Activated CD4-positive, alpha-beta memory T cell treated with anti-CD3 and anti-CD28 coated beads for 36 hours (primary cell): ENCODE measurements at places on chromosomes 7 and 10.

DNA sequence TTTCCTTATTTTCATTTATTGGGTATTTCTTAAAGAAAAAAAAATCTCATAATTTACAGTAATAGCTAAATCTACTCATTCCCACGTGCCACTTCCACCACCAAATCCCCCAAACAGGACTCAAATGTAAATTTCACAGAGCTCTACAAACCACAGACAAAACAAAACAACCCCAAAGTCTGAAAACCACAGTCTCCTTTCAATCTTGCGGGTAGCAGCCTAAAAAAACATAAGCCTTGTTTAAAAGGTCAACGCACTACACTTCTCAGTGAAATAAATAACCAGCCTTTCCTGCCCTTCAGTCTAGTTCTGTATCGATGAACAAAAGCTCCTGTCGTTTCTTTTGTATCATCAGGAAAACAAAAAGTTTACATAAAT is 121.8 kb upstream of the AFAP1L2 start:
- peak; percentile 54 for DNase-seq

- DNase-seq: no peak
Measured at GRCh38 chr10:119640875-119641526, 10.2 kb upstream of the BAG3 start.

DNA sequence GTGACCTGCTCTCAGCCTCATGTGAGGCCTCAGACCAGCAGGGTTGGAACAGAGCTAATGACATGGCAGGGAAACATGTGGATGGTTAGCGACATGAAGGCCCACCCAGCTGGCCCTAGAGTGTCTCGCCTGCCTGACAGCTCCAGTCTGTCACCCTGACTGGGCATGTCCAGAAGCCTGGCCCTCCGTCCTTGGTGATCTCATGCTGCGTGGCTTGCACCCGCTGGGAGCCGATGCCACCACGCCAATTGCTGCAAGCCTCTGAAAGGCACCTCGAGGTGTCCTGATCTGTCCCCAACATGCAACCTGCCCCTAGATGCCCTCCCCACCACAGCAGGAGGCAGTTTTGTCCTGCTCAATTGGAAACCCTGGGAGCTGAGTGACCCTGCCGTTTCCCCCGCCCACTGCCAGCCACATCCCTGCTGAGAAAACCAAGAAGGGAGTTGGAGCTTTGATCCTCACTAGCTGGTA is 27.8 kb upstream of the RET start:
- peak; percentile 4 for DNase-seq

GRCh38 chr7:117119192-117119924 is 166.1 kb downstream of the ST7 start:
- DNase-seq: peak; percentile 80

DNA sequence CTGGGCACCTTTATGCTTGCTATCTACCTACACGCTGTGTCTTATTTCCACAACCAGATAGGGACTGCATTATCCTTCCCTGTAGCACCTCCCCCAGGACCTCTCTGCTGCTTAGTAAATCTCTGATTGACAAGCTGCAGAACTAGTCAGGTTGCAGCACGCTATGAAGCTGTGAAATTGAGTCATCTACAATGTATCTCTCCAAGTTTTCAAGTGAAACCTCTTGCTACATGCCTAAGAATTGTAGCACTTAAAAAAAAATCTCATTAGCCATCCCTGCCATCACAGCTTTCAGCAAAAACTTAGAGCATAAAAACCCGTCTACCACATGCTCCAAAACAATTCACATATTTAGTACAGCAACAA is 69.7 kb upstream of the FGFR2 start:
- no peak for DNase-seq

DNA sequence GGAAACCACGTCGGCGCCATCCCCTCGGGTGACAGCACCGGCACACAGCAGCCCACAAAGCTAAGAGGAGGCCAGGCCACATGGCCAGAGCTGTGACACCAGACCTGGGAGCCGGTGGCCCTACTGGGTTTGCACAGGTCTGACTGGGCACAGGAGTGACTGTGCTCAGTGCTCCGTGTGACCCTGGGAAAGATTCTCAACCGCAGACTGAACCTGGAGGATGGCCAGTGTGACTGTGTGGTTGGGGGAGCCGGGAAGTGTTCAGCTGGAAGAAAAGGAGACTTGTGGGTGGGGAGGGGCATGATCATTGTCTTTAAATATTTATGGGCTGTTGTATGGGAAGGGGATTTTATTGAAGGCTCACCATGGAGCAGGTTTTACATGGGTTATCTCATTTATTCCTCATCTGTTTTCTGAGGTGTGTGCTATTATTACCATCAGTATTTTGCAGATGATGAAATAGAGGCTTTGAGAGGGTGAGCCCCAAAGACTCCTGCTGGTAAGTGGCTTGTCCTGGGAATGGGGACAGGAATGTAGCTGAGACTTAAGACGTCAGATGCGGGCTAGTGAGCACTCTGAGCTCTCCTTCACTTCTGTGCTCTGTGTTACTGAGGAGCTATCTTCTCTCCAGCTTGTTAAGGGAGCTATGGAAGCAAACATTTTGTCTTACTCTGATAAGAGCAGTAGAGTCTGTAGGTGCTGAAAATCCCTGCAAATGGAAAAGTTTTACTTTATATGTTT is 127.5 kb downstream of the TMEM178B start:
- DNase-seq: no peak

DNA sequence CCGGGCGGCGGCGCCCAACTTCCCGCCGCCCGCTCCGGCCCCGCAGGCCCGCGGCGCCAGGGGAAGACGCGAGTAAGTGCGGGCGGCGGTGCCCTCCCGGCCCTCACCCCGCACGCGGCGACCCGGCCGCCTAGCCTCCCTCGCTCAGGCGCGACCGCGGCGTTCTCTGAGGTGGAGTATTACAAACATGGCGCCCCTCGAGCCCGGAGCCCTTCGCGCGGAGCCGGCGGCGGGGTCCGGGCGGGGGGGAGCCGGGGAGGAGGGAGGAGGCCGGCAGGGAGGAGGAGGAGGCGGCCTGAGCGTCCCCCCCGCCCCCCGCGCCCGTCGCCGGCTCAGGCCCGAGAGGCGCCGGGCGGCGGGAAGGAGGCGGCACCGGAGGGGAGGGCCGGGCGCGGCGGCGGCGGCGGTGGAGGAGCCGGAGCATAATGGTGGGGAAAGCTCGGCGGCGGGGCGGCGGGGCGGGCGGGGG is at the start of gene ZMYND11:
Gene ZMYND11, plus strand, starts transcription at position 324 of the 469 bp plus-strand sequence. CDS start 44,558 bp downstream, outside the sequence.
- DNase-seq: peak; percentile 68

GRCh38 chr7:17774716-17775288 is 165.5 kb downstream of the SNX13 start:
- no peak for DNase-seq

DNA sequence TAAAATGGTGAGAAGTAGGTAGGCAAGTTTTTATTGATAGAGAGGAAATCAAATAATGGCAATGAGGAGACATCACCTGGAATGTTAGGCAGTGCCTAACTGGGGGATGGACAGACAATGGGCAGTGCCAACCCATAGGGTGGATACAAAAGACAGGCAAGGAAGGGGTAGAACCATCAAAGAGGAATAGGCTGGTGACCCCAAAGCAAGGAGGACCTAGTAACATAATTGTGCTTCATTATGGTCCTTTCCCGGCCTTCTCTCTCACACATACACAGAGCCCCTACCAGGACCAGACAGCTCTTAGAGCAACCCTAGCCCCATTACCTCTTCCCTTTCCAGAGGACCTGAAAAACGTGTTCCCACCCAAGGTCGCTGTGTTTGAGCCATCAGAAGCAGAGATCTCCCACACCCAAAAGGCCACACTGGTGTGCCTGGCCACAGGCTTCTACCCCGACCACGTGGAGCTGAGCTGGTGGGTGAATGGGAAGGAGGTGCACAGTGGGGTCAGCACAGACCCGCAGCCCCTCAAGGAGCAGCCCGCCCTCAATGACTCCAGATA is 30.0 kb downstream of the PRSS2 start:
- DNase-seq: no peak

DNA sequence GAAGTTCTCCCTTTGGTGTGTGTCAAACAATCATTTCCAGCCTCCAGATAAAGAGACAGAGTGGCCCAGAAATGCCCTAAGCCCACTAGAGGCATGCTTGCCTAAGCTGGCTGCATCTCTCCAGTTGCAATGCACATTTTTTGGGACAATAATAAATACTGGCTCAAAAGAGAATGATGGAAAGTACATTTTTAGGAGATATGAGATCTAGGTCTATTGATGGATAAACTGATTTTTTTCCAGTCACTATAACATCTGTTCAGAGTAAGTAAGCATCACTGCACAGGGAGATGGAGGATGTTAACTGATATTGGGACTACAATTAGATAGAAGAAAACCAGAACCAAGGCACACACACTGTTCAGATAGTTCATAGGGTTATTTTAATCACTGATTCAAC is 553.0 kb downstream of the GRM8 start:
- no peak for DNase-seq

- no peak for DNase-seq
Measured at GRCh38 chr10:105925045-105925785, 1239.3 kb downstream of the SORCS1 start.

GRCh38 chr10:3782146-3782450 is 2.9 kb downstream of the KLF6 start:
- DNase-seq: peak; percentile 55

- DNase-seq: no peak
Measured at GRCh38 chr7:131095346-131095745, 232.3 kb upstream of the MKLN1 start.

DNA sequence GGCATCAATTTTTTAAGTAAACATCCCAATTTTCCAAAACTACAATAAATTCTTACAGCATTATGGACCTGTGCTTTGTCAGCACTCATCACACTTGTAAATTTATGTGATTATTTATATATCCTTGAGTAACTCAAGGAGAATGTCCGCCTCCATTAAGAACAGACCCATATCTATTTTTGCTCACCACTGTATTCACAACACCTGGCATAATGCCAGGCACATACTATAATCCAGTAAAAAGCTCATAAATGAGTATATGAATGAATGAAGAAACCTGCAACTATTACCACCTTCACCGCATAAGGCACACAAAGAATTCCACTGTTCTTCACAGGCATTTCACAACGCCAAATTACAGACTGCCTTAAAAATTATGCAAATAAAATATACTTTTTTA is 46.9 kb downstream of the MINDY3 start:
- no peak for DNase-seq

GRCh38 chr7:32150589-32150988 is 80.4 kb upstream of the PDE1C start:
- no peak for DNase-seq

DNA sequence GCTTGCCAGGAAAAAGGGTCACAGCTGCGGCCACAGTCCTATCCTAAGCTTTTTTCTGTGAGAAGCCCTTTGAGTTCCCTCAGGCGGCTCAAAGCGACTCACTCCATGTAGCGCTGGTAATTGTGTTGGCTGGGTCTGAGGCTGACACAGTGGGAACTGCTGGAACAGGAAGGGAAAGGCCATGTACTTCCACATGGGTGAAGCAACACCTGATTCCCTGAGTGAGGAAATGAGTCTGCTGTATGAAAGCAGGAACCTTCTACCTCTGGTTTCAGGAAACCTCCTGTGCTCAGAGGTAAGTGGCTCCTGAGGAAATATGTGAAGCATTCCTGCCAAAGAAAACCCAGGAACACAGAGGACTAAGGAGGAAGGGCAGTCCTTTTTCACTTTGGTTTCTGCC is 734.6 kb upstream of the SORCS1 start:
- no peak for DNase-seq

DNA sequence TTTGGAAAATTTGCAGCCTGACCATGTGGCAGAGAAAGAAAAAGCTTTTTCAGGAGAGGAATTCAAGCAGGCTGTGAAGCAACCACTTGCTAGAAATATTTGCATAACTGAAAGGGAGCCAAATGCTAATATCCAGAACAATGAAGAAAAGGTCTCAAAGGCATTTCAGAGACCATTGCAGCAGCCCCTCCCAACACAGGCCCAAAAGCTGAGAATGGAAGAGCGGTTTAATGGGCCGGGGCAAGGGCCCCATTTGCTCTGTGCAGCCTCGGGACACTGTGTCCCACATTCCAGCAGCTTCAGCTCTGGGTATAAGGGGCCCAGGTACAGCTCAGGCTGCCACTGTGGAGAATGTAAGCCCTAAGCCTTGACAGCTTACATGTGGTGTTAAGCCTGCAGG is 918.1 kb upstream of the POT1 start:
- no peak for DNase-seq

GRCh38 chr10:94363251-94363565 is 469 bp upstream of the NOC3L start:
- no peak for DNase-seq

DNA sequence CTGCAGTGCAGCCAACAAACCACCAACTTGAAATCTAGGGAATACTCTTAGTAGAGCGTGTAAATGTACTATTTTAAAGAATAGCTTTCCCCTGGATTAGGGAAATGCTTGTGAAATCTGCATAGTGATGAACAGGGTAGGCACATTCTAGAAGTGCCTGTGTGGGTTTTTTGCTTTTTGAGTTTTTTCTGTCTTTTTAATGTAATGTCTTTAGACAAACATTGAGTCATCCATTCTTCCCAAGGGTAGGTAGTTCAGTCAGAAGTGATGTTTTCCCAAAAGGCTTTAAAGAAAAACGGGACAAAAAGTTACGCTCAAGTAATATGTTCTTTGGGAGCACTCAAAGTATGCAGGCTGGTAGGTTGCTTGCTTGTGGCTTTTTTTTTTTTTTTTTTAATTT is 130.0 kb downstream of the AUTS2 start:
- no peak for DNase-seq

- DNase-seq: no peak
Measured at GRCh38 chr7:112386619-112387018, 63.6 kb upstream of the IFRD1 start.

DNA sequence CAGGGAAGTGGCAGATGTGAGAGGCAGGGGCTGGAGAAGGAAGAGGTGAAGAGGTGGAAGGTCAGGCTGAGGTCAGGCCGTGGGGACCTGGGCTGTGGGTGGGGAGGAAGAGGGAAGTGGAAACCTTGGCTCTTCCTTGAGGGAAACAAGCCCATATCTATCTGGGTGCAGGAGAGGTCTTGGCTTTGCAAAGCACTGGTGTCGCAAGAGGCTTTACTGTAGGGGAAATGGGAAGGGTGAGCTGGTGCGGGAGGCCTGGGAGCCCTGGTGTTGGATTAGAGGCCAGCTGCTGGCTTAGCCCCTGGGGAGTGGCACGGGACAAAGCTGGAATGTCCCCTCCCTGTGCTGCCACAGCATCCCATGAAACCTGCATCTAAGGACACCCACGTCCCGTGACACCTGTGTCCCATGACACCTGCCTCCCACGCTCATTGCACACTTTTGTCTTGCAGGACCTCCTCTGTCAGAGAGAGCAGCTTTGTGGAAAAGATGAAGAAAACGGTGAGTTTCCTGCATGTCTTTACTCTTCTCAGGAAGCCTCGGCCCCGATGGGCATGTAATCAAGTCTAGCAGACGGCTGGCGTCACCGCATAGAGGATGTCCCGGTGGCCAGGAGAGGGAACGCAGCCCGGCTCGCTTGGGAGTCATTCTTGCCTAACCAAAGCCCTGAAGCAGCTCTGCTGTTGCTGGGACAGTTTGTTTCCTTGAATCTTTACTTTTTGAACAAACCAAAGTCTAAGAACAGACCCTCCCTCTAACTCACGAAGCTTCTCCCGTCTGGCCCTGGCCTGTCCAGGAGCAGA is 22.2 kb downstream of the TMEM120A start:
- DNase-seq: no peak

DNA sequence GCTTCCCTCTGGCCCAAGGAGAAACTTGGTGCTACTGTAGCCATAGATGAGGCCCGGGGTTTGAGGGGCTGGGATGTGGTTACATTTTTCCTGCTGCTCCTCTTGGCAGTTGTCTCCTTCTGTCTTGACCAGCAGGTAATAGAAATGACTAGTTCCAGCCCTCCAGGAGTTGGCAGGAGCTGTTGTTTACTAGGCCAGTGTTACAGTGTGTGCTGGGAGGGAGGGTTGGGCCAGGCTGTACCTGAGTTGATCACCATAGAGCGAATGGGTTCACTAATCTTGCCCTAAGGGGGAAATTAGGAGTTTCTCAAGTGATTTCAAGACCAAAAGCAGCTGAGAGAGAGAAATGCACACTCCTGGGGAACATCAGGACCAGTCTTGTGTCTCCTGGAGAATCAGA is 34.9 kb downstream of the PAX2 start:
- no peak for DNase-seq
